ENCODE measurements at places on chromosomes 7 and 10. TPM values are rescaled to one million over a fixed set of nuclear protein-coding genes. Genes with fewer than 3 reads are reported as not detected.

- no peaks in the 10 kb centered on the region for H3K4me1 ChIP-seq
- no peaks in the 10 kb centered on the region for H3K36me3 ChIP-seq
Observed at GRCh38 chr7:119802147-119802546, 470.8 kb upstream of the KCND2 start.

GATA3 gene
- 0.12 TPM for polyA plus RNA-seq

GRCh38 chr7:98993024-98993897, 114.9 kb downstream of the TRRAP start:
- H3K36me3 ChIP-seq: peaks cover 29% of the 10 kb centered on the region
- H3K4me3 ChIP-seq: no peak overlapping the region
- no peak overlapping the region for H3K27ac ChIP-seq
- peaks cover 8% of the 10 kb centered on the region for H3K4me1 ChIP-seq
- H3K27me3 ChIP-seq: no peaks in the 10 kb centered on the region
- DNase-seq: no peak

PTPRE gene
- 15.6 TPM for polyA plus RNA-seq

GRCh38 chr10:64209561-64209960, 688.4 kb downstream of the REEP3 start:
- H3K27ac ChIP-seq: no peak overlapping the region
- H3K4me1 ChIP-seq: no peaks in the 10 kb centered on the region

GRCh38 chr7:30028749-30029635, 780 bp downstream of the PLEKHA8 start:
- peaks cover 23% of the 10 kb centered on the region for H3K4me1 ChIP-seq
- H3K27ac ChIP-seq: no peak overlapping the region
- no peak overlapping the region for H3K4me3 ChIP-seq

All from naive B cell (primary cell).